ENCODE measurements at places on chromosomes 6 and 20.
A peak's percentile ranks its signal among the peaks of the same experiment; 100 is the strongest.

GRCh38 chr6:56329271-56330050 is 82.1 kb upstream of the COL21A1 start:
- no peak overlapping the region for H3K27ac ChIP-seq
- H3K4me3 ChIP-seq: no peak overlapping the region
- no peaks in the 10 kb centered on the region for H3K27me3 ChIP-seq
- DNase-seq: no peak
- H3K4me1 ChIP-seq: no peaks in the 10 kb centered on the region

- H3K4me3 ChIP-seq: no peak overlapping the region
- no peak overlapping the region for H3K27ac ChIP-seq
- no peak for DNase-seq
- H3K27me3 ChIP-seq: no peaks in the 10 kb centered on the region
Observed at GRCh38 chr20:48793776-48794175, 34.0 kb downstream of the PREX1 start.

- H3K4me3 ChIP-seq: no peak overlapping the region
- DNase-seq: no peak
- H3K36me3 ChIP-seq: no peaks in the 10 kb centered on the region
- H3K27me3 ChIP-seq: no peaks in the 10 kb centered on the region
- H3K27ac ChIP-seq: no peak overlapping the region
- no peaks in the 10 kb centered on the region for H3K4me1 ChIP-seq
Observed at GRCh38 chr6:134609716-134610261, 291.9 kb upstream of the SGK1 start.

DNA sequence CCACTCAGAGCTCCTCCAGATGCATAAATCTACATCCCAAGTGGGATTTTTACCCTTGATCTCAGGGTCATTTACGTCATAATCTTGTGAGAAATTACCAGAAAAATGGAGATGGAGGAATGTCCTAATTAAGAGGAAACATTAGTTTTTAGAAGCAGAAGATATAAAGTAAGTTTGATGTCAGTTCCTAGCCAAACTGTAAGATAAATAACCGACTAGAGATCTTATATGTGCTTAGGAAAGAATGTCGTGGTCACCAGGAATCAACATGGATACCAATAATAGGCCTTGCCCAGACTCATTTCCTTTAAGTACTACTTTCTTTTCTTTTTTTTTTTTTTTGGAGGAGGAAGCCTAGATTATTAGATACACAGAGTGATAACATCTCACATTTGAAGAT is 186.9 kb downstream of the UTRN start:
- H3K36me3 ChIP-seq: no peaks in the 10 kb centered on the region
- DNase-seq: no peak
- H3K27me3 ChIP-seq: no peaks in the 10 kb centered on the region
- no peak overlapping the region for H3K4me3 ChIP-seq
- H3K4me1 ChIP-seq: peaks cover 23% of the 10 kb centered on the region

GRCh38 chr20:19682249-19682648 is 75.8 kb upstream of the RIN2 start:
- H3K4me3 ChIP-seq: no peak overlapping the region
- DNase-seq: no peak
- H3K27ac ChIP-seq: no peak overlapping the region

GRCh38 chr6:163808871-163809270 is 394.4 kb downstream of the QKI start:
- H3K27ac ChIP-seq: no peak overlapping the region
- H3K36me3 ChIP-seq: no peaks in the 10 kb centered on the region
- no peaks in the 10 kb centered on the region for H3K4me1 ChIP-seq
- DNase-seq: no peak

GRCh38 chr6:168469521-168469920 is 28.5 kb downstream of the SMOC2 start:
- DNase-seq: no peak
- H3K27ac ChIP-seq: no peak overlapping the region
- H3K27me3 ChIP-seq: no peaks in the 10 kb centered on the region

- H3K27me3 ChIP-seq: no peaks in the 10 kb centered on the region
- H3K4me1 ChIP-seq: no peaks in the 10 kb centered on the region
- DNase-seq: no peak
Observed at GRCh38 chr6:112690497-112691202, 343.5 kb downstream of the RFPL4B start.

- no peak overlapping the region for H3K4me3 ChIP-seq
- H3K36me3 ChIP-seq: no peaks in the 10 kb centered on the region
- H3K27ac ChIP-seq: no peak overlapping the region
- H3K4me1 ChIP-seq: peaks cover 31% of the 10 kb centered on the region
Observed at GRCh38 chr6:118542184-118542952, 5.7 kb upstream of the PLN start.

GRCh38 chr6:150408842-150409241 is 40.0 kb downstream of the IYD start:
- no peak overlapping the region for H3K27ac ChIP-seq
- H3K36me3 ChIP-seq: peaks cover 16% of the 10 kb centered on the region
- no peak for DNase-seq
- peaks cover 7% of the 10 kb centered on the region for H3K4me1 ChIP-seq
- no peak overlapping the region for H3K4me3 ChIP-seq

DNA sequence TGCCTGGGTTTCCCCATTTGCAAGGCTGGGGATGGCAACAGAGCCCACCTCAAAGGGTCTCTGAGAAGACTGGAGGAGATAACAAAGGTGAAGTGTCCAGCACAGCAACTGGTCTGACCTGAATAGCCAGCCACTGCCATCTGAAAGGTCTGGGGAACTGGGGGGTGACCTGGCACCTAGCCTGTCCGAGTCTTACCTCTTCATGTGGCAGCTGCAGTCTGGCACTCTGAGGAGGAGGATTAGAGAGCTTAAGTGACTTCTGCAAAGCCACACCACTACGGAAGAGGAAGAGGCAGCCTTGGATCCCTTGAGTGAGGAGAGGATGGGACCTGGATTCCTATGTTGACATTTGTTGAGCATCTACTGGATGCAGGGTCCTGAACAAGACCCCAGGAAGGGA is 22.2 kb downstream of the C20orf203 start:
- H3K4me3 ChIP-seq: no peak overlapping the region
- H3K27me3 ChIP-seq: no peaks in the 10 kb centered on the region
- no peak overlapping the region for H3K27ac ChIP-seq
- DNase-seq: no peak
- H3K36me3 ChIP-seq: no peaks in the 10 kb centered on the region
- H3K4me1 ChIP-seq: peaks cover 11% of the 10 kb centered on the region

DNA sequence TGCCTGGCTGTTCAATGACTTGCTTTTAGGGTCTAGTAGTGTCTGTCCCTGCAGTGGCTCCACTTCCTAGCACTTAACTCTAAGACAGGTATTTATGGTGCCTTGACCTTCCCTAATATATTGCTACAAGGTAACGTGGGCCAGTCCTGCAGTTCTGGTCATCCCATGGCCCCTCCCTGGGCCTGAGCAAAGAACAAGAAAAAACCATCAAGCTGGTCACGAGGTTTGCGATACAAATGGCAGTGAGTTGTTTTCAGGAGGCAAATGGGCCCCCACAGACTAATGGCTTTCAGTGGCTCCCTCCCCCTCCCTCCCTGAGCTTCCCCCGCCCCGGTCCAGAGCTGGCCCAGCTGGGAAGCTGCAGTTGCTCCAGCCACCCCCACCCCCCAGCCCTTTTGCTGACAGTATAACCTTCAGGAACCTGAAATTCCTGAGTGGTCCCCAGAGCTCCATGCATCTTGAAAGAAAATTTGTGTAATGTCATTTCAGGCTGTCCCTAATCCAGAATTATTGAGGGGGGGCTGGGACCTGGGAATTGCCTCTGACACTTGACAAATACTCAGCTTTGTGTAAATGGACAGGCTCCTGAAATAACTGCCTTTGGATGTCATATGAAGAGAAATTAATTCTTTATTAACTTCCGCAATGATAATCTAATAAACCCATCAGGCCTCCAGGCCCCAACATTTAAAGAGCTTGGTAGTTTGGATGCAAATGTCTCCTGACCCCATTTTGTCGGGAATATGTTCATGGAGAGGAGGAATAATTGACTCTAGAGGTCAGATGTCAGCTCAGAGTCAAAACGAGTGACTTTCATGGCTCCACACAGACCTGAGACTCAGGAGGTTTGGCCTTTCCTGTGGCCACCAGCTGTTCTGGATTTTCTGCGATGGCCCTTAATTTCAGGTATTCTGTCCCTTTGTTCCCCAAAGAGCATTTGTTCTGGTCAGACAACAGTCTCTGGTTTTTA is 153.2 kb upstream of the TOP1 start:
- no peaks in the 10 kb centered on the region for H3K36me3 ChIP-seq
- DNase-seq: no peak
- no peaks in the 10 kb centered on the region for H3K4me1 ChIP-seq
- H3K4me3 ChIP-seq: no peak overlapping the region
- no peaks in the 10 kb centered on the region for H3K27me3 ChIP-seq

DNA sequence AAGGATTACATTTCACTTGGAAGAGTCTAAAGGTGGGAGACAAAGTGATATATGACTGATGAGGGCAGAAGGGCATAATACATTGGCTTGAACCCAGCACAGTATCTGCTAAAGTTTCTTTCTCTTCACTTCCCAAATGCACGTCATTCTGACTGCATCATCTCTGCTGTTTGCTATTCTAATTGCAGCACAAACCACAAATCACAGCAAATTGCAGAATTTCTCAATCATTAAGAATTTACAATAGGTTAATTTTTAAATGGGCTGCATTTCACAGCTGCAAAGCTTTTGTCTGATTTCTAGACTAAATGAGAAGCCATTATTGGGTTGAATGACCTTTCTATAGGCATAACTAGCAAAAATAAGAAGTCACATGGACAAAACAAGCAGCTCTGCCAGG is 337.0 kb downstream of the RNGTT start:
- H3K36me3 ChIP-seq: no peaks in the 10 kb centered on the region
- H3K27ac ChIP-seq: no peak overlapping the region
- no peaks in the 10 kb centered on the region for H3K27me3 ChIP-seq

- H3K27ac ChIP-seq: no peak overlapping the region
- no peaks in the 10 kb centered on the region for H3K27me3 ChIP-seq
- peaks cover 9% of the 10 kb centered on the region for H3K4me1 ChIP-seq
- H3K4me3 ChIP-seq: no peak overlapping the region
- no peak for DNase-seq
Observed at GRCh38 chr6:167127785-167128531, 5.1 kb downstream of the CCR6 start.

DNA sequence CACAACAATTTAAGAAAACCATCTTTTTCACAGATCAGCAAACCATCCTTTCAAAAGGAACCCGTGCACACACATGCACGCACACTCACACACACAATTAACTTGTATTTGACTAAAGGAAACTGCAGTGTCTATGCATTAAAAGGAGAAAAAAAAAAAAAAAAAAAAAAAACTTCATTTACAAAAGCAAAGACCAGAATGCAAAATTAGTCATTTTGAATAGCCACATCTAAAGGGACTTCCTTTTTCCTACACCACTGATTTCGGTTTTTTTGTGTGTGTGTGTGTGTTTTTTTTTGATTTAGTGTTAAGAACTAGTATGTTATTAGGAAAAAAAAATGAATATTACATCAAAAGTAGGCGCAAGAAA is 6.3 kb downstream of the ZMYND8 start:
- peaks cover 17% of the 10 kb centered on the region for H3K36me3 ChIP-seq
- H3K4me3 ChIP-seq: no peak overlapping the region
- DNase-seq: no peak
- no peak overlapping the region for H3K27ac ChIP-seq

GRCh38 chr6:101663100-101663499 is 269.6 kb downstream of the GRIK2 start:
- no peak overlapping the region for H3K4me3 ChIP-seq
- DNase-seq: no peak
- no peak overlapping the region for H3K27ac ChIP-seq
- no peaks in the 10 kb centered on the region for H3K27me3 ChIP-seq
- H3K36me3 ChIP-seq: no peaks in the 10 kb centered on the region

DNA sequence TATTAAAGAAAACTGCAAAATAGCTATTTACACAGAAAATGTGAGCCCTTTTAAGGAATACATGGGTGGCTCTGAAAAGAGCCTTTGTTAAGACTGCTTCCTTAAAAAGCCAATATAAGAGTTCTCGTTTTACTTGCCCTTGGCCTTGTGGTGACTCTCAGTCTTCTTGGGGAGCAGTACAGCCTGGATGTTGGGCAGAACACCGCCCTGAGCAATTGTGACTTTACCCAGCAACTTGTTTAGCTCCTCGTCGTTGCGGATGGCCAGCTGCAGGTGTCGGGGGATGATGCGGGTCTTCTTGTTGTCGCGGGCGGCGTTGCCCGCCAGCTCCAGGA is 111.5 kb downstream of the HFE start:
- peaks cover 54% of the 10 kb centered on the region for H3K4me1 ChIP-seq
- peak overlapping the region; percentile 100 for H3K27ac ChIP-seq
- DNase-seq: no peak

DNA sequence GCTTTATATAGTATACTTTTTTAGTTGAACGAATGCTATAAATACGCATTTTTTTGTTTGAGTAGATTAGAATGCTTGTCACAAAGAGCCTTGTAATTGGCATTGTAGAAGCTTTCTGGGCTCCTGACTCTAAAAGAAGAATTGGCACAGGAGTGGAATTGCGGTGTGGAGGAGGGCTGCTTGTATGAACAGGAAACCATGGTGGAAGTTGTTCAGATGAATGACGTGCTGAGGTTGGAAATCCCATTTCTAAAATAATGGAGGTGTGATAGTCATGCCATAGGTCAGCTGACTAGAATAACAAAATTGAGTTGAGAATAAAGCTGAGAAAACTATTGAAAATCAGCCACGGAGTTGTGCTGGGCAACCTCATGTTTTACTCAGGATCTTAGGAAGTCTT is 174.9 kb downstream of the QKI start:
- DNase-seq: no peak
- H3K4me3 ChIP-seq: no peak overlapping the region
- H3K4me1 ChIP-seq: no peaks in the 10 kb centered on the region
- H3K36me3 ChIP-seq: peaks cover 7% of the 10 kb centered on the region

GRCh38 chr6:54879188-54879985 is 32.8 kb downstream of the FAM83B start:
- no peaks in the 10 kb centered on the region for H3K4me1 ChIP-seq
- H3K27me3 ChIP-seq: no peaks in the 10 kb centered on the region
- no peak overlapping the region for H3K4me3 ChIP-seq
- H3K36me3 ChIP-seq: no peaks in the 10 kb centered on the region
- no peak for DNase-seq

- H3K4me3 ChIP-seq: peak overlapping the region; percentile 100
- peaks cover 48% of the 10 kb centered on the region for H3K36me3 ChIP-seq
- DNase-seq: peak; percentile 78
- H3K27me3 ChIP-seq: peaks cover 6% of the 10 kb centered on the region
- H3K27ac ChIP-seq: peak overlapping the region; percentile 100
- peaks cover 92% of the 10 kb centered on the region for H3K4me1 ChIP-seq
Observed at GRCh38 chr6:106102034-106102433, 15.9 kb downstream of the PRDM1 start.

- H3K27me3 ChIP-seq: no peaks in the 10 kb centered on the region
- H3K4me3 ChIP-seq: no peak overlapping the region
- H3K36me3 ChIP-seq: no peaks in the 10 kb centered on the region
- no peak overlapping the region for H3K27ac ChIP-seq
- DNase-seq: peak; percentile 45
- H3K4me1 ChIP-seq: peaks cover 15% of the 10 kb centered on the region
Observed at GRCh38 chr6:138824482-138825144, 28.7 kb downstream of the ECT2L start.
